Neuronal stem cell (in vitro differentiated cells): ENCODE measurements at places on chromosomes 12 and 14.

DNA sequence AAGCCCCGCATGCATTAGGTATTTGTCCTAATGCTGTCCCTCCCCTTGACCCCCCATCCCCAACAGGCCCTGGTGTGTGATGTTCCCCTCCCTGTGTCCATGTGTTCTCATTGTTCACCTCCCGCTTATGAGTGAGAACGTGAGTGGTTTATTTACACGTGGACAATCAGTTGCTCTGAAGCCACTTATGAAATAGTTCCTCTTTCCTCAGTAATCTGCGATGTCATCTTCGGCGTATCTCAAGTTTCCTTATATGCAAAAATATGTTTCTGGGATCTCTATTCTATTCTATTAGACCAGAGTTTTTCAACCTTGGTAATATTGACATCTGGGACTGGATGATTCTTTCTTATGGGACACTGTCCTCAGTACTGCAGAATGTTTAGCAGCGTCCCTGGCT, 56.0 kb upstream of the DCD start:
- DNase-seq, result no peak

- DNase-seq, result no peak
Observed at GRCh38 chr12:76764856-76765255, 941 bp downstream of the ZDHHC17 start.

- no peak for DNase-seq
Observed at GRCh38 chr14:71348394-71348793, 441.1 kb downstream of the PCNX1 start.

- DNase-seq, result no peak
Observed at GRCh38 chr12:32828552-32828951, 68.0 kb downstream of the PKP2 start.

DNA sequence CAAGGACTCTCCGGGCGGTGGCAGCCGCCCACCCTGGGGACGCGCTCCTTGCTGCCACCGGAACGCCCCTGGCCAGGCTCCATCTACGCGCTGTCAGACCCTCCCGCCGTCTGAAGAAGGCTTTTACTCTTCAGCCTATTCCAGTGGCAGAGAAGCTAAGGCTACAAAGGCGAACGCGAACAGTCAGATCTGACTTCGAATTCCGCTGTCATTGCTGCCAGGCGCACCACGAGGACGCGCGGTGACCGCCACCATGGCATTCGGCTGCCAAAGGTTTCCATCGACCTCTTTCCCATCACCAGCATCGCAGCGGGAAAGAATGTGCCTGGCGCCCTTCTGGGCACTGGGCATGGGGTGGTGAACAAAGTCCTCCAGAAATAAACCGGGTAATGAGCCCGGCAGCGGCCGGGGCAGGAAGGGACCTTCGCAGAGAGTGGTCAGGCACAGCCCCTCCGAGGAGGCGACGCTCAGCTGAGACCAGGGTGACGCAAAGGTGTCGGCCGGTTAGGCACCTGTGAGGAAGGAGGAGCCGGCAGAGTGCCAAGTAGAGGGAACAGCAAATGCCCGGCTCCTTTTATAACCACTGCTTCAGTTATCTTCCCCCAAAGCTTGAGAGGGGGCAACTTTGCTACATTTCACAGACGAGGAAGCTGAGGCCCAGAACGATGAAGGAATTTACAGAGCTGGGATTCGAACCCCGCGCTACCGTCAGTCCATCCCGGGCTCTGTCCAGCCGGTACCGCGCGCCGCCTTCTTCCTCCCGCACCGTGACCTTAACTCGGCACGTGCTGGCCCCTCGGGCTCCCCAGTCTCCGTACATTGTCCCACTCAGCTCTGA, 1.9 kb upstream of the RFX4 start:
- DNase-seq, result no peak

GRCh38 chr12:34399631-34400410, 377.5 kb downstream of the ALG10 start:
- DNase-seq, result no peak

DNA sequence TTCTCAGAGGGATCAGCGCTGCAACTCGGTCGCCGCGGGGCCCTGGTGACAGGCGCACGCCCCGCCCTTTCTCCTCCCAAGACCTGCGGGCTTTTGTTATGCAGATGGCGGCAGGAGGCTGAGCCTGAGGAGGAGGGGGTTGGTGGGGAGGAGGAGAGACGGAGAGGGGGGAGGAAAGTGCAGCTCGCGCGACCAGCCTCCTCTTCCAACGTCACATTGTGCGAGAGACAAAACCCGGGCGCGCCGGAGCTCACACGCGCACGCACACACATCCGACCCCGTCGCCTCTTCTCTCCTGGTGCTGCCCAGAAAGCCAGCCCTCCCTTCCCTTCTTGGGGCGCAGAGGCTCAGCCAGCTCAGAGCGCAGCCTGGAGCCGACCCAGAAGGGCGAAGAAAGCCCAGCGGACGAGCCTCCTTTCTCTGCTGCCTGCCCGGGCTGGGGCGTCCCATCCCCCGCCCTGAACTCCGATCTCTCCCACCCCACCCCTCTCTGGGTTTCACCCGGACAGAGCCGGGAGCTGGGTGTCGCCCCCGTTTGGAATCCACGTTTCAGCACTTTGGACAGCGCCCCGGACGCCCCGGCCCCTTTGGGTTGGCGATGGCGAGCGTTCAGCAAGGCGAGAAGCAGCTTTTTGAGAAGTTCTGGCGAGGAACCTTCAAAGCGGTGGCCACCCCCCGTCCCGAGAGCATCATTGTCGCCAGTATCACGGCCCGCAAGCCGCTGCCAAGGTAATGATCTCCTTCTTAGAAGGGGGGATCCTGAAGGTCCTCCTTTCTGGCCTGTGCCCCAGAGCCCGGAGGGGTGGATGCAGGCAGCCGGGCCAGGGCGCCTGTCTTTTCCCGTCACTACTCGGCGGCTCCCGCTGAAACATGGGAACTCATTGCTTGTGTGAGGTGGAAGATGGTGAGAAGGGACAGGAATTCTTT, at the start of gene SRRM4:
Gene SRRM4, plus strand, starts transcription at position 257 of the 927 bp plus-strand sequence. Its CDS starts 342 bp downstream, at position 599.
- peak; percentile 92 for DNase-seq

DNA sequence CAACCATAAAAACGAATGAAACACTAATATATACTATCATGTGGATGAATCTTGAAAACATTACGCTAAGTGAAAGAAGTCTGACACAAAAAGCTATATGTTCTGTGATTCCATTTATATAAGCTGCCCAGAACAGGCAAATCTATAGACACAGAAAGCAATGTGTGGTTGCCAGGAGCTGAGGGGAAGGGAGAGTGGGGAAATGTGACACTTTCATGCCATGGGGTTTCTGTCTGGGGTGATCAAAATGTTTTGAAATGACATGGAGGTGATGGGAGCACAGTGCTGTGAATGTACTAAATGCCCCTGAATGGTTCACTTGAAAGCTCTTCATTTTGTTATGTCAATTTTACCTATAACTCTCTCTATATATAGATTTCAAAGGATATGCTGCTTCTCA, 30.1 kb downstream of the ATG14 start:
- DNase-seq, result no peak

GRCh38 chr12:1046727-1047126, 55.7 kb downstream of the ERC1 start:
- DNase-seq, result no peak

GRCh38 chr14:36091096-36091495, 85.4 kb downstream of the PTCSC3 start:
- no peak for DNase-seq

DNA sequence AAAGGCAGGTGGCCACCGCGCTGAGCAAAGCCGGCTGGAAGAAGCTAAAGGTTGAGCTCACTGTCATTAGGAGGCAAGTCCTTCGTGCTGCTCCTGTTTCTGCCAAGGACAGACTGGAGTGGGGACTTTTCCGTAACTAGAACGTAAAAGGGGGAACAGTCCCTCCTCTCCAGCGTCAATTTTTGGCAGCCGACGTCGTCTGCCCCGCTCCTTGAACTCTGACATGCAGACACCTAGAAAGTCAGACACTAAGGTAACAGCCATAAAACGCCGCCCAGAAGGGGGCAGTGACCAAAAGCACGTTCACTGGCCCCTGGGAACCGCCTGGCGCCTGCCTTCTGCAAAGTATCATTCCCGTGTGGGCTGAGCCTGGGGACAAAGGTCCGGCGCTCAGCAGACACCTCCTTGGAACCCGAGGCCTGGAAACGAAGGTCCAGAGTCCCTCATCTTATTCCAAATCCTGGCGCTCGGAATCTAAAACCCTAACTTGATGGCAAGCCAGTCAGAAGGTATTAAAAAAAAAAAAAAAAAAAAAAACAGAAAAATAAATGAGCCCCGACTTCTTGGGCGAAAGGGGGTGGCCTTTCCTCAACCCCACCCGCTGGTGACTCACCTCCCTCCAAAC, 1.1 kb upstream of the LRP1 start:
- DNase-seq, result peak; percentile 71

DNA sequence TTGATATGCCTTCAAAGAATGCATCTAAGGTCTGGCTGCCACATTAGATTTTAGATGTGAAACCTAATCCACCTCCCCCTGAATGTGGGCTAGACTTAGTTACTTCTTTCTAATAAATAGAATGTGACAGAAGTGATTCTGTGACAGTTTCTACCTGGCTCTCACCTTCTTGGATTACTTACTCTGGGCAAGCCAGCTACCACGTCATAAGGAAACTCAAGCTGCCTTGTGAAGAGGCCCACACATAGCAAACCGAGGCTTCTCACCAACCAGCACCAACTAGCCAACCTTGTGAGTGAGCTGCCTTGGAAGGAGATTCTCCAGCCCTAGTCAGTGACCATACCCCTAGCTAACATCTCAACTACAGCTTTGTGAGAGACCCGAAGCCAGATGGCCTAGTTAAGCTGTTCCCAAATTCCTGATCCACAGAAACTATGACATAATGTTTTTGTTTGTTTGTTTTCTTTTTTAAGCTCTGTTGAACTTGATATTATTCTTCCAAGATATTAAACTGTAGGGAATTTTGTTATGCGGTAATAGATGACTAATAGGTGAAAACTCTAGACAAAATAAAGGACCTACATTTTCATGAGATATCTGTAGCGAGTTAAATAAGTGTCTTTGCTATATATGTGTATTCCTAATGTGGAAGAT, 6.2 kb downstream of the GPR19 start:
- DNase-seq, result no peak

DNA sequence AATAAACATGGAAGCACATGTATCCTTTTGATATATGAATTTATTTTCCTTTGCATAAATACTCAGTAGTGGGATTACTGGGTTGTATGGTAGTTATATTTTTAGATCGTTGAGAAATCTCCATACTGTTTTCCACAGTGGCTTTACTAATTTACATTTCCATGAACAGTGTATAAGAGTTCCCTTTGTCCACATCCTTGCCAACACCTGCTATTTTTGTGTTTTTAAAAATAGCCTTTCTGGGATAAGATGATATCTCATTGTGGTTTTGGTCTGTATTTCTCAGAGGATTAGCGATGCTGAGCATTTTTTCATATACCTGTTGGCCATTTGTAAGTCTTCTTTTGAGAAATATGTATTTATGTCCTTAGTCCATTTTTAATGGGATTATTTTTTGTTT, 329.2 kb upstream of the KITLG start:
- no peak for DNase-seq

DNA sequence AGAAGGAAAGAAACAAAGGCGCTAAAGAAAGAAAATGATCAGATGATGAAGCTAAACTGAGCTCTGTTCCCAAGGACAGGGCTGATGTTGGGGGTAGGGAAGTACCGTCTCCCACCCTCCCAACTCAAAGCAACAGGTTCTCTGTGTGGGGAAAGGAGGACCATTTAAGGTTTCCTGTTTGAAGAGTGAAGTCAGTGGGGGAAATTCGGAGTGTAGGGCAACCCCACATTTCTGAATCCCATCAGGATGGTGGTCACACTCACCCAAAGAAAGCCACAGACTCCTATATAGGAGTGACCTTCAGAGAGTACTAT, 131.1 kb downstream of the KSR2 start:
- no peak for DNase-seq

GRCh38 chr14:102548616-102549240, 39.2 kb upstream of the ANKRD9 start:
- DNase-seq, result no peak

DNA sequence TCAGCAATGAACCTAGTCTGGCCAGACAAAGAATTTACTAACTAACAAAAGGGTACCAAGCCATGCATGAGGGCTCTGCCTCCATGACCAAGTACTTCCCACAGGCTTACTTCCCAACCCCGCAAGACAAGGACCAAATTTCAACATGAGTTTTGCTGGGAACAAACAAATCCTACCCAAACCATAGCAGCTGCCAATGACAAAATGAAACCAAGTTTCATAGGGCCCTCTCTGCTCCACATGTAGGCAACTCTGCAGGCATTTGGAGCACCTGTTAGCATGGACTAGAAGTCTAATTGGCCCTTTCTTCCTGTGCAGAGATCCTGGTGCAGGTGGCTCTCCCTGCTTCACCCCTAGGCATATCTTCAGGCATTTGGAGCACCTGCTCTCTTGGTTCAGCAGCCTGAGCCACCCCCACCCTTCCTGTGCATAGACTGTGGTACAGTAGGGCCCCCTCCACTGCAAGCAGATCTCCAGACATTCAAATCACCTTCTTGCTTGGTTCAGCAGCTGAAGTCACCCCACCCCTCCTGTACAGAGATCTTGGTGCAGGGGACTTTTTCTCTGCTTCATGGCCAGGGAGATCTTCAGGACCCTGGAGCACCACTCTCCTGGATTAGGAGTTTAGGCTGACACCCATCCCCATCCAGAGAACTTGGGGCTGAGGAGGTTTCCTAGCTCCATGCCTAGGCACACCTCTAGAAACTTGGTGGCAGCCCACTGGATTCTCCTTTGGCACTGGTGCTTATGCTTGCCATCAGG, 308.7 kb downstream of the RPAP3 start:
- no peak for DNase-seq
